ENCODE measurements at places on chromosomes 1 and 21.

- no peak for DNase-seq
Observed at GRCh38 chr1:204045430-204045829, 27.5 kb upstream of the SOX13 start.

- no peak for DNase-seq
Observed at GRCh38 chr1:31127266-31127665, 61.7 kb upstream of the PUM1 start.

DNA sequence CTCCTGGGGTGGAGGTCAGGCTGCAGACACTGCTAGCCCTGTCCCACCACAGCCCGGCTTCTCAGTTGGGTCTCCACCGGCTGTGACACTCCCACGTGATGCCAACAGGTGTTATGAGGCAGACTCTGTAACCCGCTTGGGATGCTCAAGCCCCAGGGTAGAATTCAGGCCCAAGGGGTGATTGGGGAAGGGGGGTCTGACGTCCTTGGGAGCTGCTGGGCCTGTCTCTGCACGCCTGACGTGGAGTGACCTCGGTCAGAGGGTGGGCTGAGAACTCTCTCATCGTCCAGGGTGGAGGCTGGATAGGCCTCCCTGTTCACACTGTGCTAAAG, 7.7 kb upstream of the HES5 start:
- DNase-seq, result no peak

- DNase-seq, result no peak
Observed at GRCh38 chr1:171652234-171652822, at the start of gene MYOC. Gene MYOC, minus strand, starts transcription at chr1:171652688. Its CDS starts 77 bp downstream, at chr1:171652611.

DNA sequence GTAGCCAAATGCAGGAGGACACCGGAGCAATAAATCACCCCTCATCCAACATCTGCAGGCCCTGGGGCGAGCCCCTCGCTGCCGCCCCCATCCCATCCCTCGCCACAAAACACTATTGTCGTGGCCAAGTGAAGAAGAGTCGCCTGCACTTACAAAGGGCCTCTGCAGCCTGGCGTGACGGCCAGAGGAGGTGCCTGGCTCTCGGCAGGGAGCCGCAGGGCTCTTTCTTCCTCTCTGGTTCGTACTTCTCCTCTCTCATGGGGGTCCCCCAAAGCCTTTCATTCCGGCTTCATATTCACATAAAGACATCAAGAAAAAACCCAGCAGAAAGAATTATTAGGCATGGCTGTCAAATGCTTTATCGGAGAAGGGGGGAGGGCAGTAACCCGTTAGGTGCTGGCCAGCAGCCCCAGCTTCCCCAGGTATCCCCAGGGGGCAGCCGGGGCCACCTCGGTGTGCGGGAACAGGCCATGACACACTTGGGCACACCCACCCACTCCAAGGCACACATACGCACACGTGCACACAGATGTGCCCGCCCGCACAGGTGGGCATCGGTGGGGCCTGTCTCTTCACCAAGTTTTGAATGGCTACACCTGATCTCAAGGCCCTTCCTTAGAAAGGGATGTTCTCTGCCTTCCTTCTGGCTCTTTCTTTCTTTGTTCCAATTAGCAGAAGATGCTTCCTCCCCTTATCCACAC, 149.1 kb downstream of the PRDM16 start:
- DNase-seq, result no peak

DNA sequence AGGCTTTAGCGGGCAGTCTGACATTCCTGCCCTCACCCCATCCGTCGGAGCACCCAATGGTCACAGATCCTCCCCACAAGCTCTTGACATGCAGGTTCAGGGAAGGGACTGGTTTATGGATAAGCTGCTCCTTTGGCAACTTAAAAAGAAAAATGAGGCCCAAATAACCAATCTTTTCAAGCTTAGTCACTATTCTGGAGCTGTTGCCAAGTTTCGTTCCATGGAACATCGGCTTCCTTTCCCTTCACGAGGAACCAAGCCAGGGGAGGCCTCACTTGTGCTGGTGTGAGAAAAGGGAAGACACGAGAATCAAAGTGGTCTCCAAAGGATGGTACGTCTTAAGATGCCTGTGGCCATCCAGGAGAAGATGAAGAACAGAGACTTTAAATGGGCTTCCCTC, 46.1 kb upstream of the LPAR3 start:
- DNase-seq, result no peak

GRCh38 chr1:119048624-119049404, 60.7 kb upstream of the TBX15 start:
- DNase-seq, result no peak

GRCh38 chr21:18007121-18007520, 188.0 kb upstream of the C21orf91 start:
- no peak for DNase-seq

DNA sequence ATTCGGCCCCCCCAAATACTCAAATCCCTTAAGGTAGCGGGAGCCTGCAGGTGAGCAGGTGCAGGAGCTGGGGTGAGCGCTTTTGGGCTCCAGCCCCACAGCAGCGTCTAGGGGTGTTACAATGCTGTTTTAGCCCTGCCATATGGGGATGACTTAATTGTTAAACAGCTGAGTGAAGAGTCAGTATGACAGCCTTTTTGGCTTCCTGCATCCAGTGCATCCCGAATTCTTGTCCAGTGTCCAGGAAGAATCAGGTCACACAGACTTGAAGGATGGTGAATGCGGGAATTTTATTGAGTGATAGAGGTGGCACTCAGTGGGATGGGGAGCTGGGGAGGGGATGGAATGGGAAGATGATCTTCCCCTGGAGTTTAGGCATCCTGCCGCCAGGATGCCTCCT, 30.4 kb upstream of the HHAT start:
- DNase-seq, result no peak

DNA sequence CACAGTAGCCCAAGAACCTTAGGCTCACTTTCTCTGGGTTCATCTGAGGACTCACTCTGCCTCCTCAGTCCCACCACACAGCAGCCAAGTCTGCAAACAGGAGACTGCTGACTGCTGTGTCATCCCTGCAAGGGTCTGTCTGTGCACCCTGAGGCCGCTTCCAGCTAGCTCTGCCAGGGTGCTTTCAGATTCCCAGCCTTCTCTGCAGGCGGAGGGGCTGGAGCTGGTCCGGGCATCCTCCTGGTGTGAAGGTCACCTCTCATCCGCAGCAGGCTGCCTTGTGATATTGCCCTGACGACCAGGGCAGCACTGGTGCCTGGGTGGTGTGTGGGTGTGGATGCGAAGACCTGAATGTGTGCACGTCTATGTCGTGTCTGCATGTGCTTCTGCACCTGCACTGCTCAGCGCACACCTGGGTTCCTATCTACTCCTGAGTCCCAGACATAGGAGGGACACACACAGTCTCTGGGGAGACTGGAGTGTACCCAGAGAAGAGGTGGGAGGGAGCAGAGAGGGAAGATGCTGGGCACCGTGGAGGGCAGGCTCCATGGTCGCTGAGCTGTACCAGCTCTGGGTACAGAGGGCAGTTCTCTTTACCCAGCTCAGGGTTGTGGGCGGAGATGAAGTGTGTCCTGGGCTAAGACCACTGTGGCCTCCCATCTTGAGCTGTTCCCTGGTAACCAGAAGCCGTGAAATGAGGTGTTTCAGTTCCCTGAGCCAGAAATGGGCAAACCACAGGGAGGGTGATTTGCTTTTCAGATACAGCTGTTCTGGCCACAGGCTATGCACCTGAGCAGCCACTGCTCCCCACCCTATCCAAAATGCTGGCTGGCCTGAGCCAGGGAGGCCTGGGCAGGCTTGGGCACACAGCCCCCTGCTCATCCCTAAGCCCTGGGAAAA, 160.9 kb upstream of the CSF3R start:
- no peak for DNase-seq

DNA sequence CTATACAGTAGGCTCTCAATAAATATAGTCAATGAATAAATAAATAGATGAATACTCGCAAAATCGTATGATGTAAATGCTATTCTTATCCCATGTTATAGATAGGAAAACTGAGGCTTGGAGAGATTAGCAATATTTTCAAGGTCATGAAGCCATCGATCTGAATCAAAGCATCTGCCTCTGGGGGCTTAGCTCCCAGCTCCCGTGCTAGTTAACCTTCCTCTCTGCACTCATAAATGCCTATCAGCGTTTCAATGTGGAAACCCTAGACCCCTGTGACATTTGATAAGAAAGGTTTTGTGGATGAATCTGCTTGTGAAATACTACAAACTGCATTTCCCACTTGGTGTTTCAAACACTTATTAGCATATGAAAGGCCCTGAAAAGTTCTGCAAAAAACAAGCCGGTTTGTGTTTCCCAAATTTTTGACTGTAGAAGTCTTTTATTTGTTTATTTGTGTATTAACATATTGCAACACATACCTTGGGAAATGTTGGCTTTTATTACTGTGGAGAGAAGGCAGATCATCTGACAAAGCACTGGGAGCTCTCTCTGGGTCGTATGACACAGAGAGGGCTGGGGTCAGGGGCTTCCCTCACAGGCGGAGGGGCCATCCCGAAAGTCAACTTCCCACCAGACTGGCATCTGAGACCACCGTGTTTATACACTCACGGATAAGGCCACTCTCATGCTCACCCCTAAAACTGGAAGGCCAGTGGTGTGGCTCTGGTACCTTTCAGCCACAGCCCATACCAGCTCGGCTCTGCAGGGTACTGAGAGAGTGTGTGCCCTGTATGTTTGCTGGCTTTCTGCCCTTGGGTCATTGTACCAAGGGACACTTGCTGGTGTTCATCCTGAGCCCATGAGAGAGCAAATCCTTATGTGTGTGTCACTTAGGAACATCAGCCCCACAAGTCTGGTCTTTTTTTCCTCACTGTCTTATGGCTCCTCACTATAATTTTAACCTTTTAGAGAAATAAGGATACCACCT, 993 bp upstream of the PROK1 start:
- no peak for DNase-seq

DNA sequence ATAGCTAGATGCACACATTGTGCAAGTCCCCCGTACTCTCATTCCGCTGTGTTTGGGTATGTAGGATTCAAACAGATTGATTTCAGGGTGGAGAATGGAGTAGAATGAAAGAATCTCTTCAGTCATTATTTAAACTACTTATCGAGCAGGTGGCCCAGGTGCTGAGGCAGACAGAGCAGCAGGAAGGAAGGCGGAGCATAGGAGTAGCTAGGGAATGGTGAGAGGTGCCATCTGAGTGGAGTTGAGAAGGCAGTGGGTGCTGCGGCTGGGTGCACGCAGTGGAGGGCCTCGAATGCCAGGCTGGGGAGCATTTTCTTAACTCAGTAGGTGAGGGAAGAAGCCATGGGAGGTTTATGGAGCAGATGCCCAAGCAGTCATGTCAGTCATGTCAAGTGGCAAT, 45.2 kb upstream of the CD101 start:
- no peak for DNase-seq

DNA sequence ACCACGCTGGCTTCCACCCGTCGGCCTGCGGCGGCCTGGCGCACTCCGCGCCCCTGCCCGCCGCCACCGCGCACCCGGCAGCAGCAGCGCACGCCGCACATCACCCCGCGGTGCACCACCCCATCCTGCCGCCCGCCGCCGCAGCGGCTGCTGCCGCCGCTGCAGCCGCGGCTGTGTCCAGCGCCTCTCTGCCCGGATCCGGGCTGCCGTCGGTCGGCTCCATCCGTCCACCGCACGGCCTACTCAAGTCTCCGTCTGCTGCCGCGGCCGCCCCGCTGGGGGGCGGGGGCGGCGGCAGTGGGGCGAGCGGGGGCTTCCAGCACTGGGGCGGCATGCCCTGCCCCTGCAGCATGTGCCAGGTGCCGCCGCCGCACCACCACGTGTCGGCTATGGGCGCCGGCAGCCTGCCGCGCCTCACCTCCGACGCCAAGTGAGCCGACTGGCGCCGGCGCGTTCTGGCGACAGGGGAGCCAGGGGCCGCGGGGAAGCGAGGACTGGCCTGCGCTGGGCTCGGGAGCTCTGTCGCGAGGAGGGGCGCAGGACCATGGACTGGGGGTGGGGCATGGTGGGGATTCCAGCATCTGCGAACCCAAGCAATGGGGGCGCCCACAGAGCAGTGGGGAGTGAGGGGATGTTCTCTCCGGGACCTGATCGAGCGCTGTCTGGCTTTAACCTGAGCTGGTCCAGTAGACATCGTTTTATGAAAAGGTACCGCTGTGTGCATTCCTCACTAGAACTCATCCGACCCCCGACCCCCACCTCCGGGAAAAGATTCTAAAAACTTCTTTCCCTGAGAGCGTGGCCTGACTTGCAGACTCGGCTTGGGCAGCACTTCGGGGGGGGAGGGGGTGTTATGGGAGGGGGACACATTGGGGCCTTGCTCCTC, 1.9 kb downstream of the OLIG2 start:
- no peak for DNase-seq

DNA sequence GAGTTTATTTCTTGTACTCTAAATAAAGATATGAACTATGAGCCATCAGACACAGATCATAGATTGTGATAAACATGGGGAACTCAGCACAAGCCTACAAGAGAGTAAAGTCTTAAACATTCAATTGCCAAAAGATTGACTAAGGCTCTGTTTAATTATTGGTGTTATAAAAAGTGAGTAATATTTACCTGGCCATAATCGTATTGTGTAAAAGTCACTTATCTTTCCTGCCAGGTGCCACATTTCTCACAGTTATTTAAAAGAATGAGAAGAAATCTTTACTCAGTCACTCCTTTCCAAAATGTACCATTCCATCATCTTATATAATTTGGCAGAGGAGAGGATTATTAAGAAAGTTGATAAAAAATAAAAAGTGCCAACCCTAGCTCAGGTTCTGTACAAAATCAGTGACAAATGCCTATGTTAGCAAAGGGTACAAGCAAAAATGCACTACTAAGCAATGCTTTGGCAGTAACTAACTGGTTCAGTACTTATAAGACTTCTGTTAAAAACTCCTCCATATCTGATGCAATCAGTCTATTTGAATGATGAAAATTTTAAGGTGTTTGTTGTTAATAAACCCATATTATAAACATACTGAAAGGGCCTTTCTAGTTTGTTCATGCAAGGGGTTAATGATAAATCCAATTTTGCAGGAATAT, 5.8 kb upstream of the NR5A2 start:
- no peak for DNase-seq

DNA sequence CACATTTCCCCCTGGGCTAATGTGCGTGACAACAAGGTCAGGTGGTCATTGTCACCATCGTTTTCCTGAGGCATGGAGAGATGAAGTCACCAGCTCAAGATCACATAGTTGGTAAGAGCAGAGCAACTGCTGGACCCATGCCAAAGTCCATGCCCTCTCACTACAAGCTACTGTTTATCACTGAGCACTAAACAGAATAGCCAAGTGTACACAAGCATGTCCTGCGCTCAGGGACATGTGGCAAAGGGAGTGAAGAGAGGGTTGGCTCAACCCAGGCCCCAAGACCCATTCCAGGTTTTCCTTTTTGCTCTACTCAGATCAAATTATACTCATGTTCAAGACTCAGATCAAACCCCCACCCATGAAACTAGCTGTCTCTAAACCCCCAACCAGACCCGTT, 20.8 kb downstream of the LRRC52 start:
- DNase-seq, result no peak

DNA sequence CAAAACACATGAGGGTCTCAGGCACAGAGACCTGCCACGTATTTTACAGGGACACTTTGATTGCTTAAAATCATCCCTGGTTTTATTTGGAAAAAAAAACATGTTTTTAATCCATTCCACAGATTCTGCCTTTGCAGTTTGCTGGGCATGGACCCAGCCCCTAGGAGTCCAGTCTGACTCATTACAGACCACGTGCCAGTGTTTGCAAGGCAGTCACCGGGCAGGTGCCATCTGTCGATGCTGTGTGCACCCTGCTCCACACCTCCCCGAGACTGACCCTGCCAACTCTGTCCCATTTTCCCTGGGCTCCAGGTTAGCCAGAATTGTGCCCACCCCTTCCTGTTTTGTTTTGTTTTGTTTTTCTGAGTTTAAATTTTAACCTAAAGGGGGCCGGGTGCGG, 148.4 kb upstream of the TMEM51 start:
- DNase-seq, result no peak

Measured in activated T-cell treated with anti-CD3 and anti-CD28 coated beads for 24 hours (primary cell).